Left renal cortex interstitium (tissue), 4 donors: ENCODE measurements at places on chromosomes 13 and 19. TPM values are rescaled to one million over a fixed set of nuclear protein-coding genes. Genes with fewer than 3 reads are reported as not detected.

The TMEM59L gene
- 2.3 TPM for polyA plus RNA-seq

The ERICH4 gene
- 6.8 TPM for polyA plus RNA-seq

The GPC5 gene
- 3.5 TPM for polyA plus RNA-seq

The ELSPBP1 gene
- 0.22 TPM for polyA plus RNA-seq

The CDC42EP5 gene
- 26.9 TPM for polyA plus RNA-seq

The TMEM255B gene
- polyA plus RNA-seq = 7.9 TPM

The CCDC8 gene
- polyA plus RNA-seq = 56.0 TPM

The VSTM1 gene
- 0.34 TPM for polyA plus RNA-seq

The LILRB5 gene
- 2.2 TPM for polyA plus RNA-seq

The BST2 gene
- 178 TPM for polyA plus RNA-seq

The CYP2A7 gene
- 0.16 TPM for polyA plus RNA-seq

The SRRM5 gene
- polyA plus RNA-seq = 0.31 TPM

The TLE2 gene
- polyA plus RNA-seq = 42.2 TPM

The KLK12 gene
- not detected for polyA plus RNA-seq

The CFAP97D2 gene
- polyA plus RNA-seq = not detected

The ZNF888 gene
- polyA plus RNA-seq = 12.6 TPM

The FUT3 gene
- polyA plus RNA-seq = 0.45 TPM

The ZNF835 gene
- polyA plus RNA-seq = 4.5 TPM

The ZNF223 gene
- polyA plus RNA-seq = 13.3 TPM

The LENG9 gene
- polyA plus RNA-seq = 3.4 TPM

The DCT gene
- 0.27 TPM for polyA plus RNA-seq

The ZNF610 gene
- polyA plus RNA-seq = 10.5 TPM

The DLL3 gene
- polyA plus RNA-seq = 0.82 TPM

The F10 gene
- 22.8 TPM for polyA plus RNA-seq

The MEIOSIN gene
- polyA plus RNA-seq = not detected

The ERFL gene
- polyA plus RNA-seq = 0.25 TPM

The SYNGR4 gene
- polyA plus RNA-seq = 0.33 TPM

The RNF225 gene
- polyA plus RNA-seq = not detected

The FFAR1 gene
- polyA plus RNA-seq = 0.06 TPM

The NLRP7 gene
- polyA plus RNA-seq = 0.06 TPM

The ZNF66 gene
- 4.5 TPM for polyA plus RNA-seq

The PDX1 gene
- polyA plus RNA-seq = not detected

The KCNC3 gene
- polyA plus RNA-seq = 82.0 TPM

The ZNF850 gene
- polyA plus RNA-seq = 3.1 TPM

The SIGLEC12 gene
- 0.40 TPM for polyA plus RNA-seq

The MUC16 gene
- 0.16 TPM for polyA plus RNA-seq

The GRWD1 gene
- polyA plus RNA-seq = 24.8 TPM

The CDK8 gene
- 19.3 TPM for polyA plus RNA-seq

The SBSN gene
- polyA plus RNA-seq = 0.10 TPM

The ENOX1 gene
- polyA plus RNA-seq = 11.4 TPM

The CEACAM4 gene
- 0.14 TPM for polyA plus RNA-seq

The RFX2 gene
- 10.5 TPM for polyA plus RNA-seq

The CD209 gene
- 1.2 TPM for polyA plus RNA-seq

The SACS gene
- polyA plus RNA-seq = 10.8 TPM

The VPS36 gene
- polyA plus RNA-seq = 46.6 TPM

The PSG11 gene
- polyA plus RNA-seq = not detected

The KLK11 gene
- 0.30 TPM for polyA plus RNA-seq

The PGLYRP2 gene
- polyA plus RNA-seq = 0.05 TPM

The FFAR2 gene
- polyA plus RNA-seq = 0.34 TPM
